ENCODE measurements at places on chromosomes 2 and 18.

DNA sequence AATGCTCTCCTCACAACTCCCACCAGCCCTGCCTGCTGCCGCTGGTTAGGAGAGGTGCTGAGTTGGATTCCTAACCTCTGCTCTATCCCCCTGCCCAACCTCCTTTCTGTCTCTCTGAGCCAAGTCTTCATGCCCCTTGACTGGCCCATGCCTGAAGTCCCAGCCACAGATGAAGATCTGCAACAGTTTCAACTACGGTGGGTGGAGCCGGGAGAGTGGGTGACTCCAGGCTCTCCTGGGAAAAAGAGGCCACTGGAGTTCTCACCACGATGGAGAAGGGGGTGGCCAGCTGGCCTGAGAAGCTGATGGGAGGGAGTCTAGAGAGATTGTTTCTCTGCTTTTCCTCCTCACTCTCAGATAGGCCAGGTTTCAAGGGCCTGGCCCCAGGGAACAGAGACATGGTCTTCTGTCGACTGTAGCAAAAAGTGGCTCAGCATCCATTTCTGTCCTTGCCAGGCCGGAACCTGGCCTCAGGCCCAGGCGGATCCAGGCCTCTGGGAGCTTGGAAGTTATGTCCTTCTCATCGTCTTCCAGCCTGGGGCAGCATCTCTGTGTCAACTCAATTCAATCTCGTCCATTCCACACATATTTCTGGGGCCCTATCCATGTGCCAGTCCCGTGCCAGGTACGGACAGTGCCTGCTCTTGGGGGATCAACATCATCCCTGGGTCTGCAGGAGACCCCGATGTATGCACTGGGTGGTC lies 75.3 kb downstream of the INHBB start:
- DNase-seq = no peak

DNA sequence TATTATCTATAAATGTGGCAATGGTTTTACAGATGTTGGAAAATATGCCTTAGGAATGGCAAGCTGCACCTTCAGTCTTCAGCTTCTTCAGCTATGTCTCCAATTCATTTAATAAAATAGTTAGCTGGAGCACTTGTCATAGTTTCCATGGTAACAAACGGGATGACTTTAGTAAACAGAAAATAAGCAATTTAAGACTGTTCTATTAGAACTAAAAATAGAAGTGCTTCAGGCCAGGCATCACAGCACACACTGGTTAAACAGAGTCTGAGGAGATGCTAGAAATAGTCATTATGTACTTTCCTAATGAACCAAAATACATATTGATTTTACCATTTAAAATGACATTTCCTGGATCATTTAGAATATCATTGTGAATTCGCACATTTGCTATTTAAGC lies 195.0 kb downstream of the GCA start:
- DNase-seq = no peak

- no peak for DNase-seq
These were observed 292.4 kb downstream of the TRIB2 start for GRCh38 chr2:13009027-13009642.

DNA sequence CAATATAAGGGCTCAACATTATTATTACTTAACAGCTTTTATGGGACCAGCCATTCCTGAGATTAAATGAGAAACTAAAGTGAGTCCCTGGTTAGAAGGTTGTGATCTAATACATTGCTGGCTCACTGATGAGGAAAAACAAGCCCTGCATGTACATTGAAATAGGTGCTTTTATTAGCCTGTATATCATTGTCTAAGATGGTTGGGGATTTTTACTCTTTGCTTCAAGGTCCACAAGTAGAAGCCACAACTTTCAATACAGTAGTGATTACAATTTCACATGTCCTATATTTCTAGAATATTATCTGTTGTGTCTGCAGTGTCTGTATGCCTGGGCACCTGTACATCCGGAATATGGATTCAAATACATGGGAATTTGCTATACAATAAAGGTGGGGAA lies 104.1 kb upstream of the FZD5 start:
- no peak for DNase-seq

DNA sequence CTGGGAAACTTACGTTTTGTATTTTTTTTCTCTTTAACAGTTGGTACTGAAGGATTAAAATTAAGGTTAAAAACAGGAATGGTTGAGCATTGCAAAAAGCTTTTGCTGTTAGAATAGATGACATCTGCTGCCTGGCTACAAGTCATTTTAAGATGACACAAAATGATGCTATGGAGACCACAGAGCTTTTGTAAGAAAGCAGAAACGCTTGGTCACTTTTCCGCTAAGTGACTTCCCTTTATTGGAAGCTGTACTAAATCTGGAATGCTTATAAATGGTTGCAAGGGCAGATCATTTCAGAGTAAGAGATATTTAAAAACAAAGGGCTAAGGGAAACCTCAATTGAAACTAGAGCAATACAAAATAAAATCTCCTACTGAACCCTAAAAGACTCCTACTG lies 544.0 kb downstream of the STK39 start:
- DNase-seq = no peak

DNA sequence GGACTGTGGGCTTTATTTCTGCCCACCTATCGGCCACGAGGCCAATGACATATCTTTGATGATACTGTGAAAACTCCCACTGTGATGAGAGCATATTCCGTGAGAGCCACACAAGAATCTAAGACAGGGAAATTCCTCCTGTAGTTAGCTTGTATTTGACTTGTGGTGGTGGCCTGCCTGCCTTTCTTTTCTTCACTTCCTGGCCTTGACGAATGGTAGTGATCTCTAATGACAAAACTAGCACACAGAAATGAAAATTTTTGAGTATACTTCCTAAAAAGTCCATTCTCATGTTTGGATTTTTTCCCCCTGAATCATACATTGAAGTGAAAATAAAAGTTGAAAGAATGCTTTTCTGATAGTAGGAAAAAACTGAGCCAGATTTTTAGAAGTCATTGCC lies 94.4 kb downstream of the MGAT5 start:
- DNase-seq = no peak

GRCh38 chr2:223416815-223417610 lies 185.1 kb downstream of the SCG2 start:
- DNase-seq = peak; percentile 1

GRCh38 chr2:62427146-62427545 lies 78.8 kb downstream of the TMEM17 start:
- no peak for DNase-seq

GRCh38 chr2:179467111-179467510 lies 202.5 kb upstream of the SESTD1 start:
- DNase-seq = no peak

DNA sequence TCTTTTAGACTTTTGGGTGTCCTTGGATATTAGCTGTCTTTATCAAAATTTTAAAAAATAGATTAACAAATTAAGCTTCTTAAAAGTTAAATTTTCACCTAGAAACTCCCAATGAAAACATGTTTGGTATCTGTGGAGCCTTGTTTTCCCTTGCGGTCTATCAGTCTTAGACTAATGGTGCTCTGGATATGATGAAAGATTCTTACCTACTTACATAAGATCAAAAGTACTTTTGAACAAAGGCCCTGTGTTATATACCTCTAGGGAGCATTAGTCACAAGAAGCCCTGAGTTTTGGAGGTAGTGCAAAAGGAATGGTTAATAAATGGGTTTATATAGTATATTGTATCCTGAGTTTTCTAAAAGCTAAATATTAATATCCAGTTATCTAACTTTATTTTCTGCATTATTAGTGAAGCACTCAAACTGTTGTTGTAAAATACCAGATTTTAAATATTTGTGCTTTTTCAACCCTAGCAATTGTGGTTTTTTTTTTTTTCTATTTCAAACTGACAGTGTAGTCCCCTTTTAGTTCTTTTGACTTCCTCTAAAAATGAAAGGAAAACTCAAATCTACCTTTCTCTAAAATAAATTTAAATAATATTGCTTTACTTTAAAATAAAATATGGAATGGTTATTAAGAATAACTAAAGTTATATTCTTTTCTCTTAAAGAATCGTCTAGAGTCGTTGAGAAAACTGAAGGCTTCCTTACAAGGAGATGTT lies 18.1 kb downstream of the NDC80 start:
- DNase-seq = no peak

GRCh38 chr2:193520709-193521458 lies 1326.2 kb upstream of the TMEFF2 start:
- DNase-seq = no peak

GRCh38 chr2:98453083-98453482 lies 8.4 kb downstream of the INPP4A start:
- no peak for DNase-seq

DNA sequence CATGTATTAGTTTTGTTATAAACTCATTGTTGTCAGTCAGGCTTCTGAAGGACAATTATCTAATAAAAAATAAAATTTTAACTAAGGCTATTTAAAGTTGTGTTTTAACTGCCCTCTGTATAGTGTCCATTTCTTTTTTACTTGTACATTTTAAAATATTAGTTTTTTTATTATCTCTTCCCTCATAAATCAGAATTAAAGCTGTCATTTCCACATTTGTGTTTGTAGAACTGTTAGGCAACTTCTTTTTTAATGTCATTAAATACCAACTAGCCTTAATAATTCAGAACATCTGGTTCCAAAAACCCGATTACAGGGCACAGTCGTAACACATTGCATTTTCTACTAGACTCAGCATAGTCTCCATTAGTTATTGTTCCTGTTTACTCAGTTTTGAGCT lies 1749.0 kb upstream of the CELF4 start:
- no peak for DNase-seq

Data from fibroblast of the conjunctiva (primary cell).